ENCODE measurements at places on chromosomes 7 and 10. TPM values are rescaled to one million over a fixed set of nuclear protein-coding genes. Genes with fewer than 3 reads are reported as not detected.

Gene ZNF33A
- 18.0 TPM for total RNA-seq

Gene TAS2R3
- not detected for total RNA-seq

Gene TYW1B
- total RNA-seq = 3.7 TPM

Gene CCDC3
- not detected for total RNA-seq

Gene GNGT1
- total RNA-seq = not detected

GRCh38 chr10:77401683-77402082 lies 235.9 kb downstream of the KCNMA1 start:
- DNase-seq = no peak

GRCh38 chr7:158447151-158447505 lies 140.5 kb downstream of the PTPRN2 start:
- no peak for DNase-seq

DNA sequence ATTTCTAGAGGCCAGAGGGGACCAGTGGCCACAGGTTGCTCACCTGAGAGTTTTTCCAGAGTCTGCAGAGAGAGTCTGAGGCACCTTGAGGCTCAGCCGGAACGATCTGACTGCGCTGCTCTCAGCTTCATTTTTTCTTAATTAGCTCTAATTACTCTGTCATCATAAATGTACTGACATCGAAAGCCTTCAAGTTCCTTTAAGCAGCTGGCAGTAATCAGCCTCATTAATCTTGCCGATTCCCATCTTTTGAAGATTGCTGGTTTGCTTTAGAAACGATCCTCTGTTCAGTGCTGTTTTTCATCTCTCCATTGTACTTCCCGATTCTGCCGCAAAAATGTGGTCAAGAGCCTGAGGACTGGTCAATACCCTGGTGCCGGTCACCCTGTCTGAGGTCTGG lies 454.7 kb downstream of the TYW1 start:
- no peak for DNase-seq
